Ecto neural progenitor cell (in vitro differentiated cells): ENCODE measurements at places on chromosomes 1 and 21.

DNA sequence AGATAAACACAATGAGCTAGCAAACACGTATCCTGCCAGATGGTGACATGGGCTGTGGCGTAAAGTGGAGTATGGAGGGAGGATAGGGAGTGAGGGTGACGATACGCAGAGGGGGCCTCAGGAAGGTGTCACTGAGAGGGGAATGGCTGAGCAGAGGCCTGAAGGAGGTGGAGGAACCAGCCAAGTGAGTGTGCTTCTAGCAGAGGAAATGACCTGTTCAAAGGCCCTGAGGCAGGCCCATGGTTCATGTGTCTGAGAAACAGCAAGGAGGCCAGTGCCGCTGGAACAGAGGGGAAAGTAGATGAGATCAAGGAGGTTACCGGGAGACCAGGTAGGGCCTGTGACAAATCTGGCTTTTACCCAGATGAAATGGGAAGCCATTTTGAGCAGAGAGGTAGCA lies 36.0 kb downstream of the TAS1R2 start:
- DNase-seq, result no peak

- DNase-seq, result peak; percentile 37
Measured at GRCh38 chr1:68111519-68112436, 61.4 kb upstream of the DIRAS3 start.

DNA sequence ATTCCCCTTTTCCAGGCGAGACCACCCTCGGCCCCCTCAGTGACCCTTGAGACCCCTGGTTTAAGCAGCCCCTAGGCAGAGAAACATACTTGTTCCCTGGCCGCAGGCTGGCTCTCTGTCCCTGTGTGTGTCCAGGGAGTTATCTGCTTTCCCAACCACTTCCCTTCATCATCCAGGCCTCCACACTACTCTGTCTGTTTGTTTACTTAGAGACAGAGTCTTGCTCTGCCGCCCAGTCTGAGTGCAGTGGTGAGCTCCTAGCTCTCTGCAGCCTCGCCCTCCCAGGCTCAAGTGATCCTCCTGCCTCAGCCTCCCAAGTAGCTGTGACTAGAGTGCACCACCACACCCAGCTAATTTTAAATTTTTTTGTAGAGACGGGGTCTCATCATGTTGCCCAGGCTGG lies 5.8 kb upstream of the VWA1 start:
- DNase-seq, result no peak

DNA sequence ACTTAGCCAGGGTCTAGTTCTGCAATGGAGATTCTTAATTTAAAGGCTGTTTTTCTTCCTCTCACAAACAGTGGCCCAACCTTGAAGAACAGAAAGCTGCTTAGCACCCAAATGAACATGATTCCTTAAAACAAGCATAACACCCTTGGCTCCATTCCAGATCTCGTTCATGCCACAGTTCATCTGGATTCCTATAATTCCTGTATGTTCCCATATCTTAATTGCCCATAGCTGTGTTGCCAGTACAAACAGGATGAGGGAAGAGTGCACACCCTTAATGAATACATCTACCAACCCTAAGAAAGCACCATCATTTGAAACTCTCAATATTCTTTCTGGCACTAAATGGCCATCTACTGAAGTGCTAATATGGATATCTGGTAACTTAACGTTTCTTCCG lies 45.5 kb downstream of the TGFB2 start:
- no peak for DNase-seq

DNA sequence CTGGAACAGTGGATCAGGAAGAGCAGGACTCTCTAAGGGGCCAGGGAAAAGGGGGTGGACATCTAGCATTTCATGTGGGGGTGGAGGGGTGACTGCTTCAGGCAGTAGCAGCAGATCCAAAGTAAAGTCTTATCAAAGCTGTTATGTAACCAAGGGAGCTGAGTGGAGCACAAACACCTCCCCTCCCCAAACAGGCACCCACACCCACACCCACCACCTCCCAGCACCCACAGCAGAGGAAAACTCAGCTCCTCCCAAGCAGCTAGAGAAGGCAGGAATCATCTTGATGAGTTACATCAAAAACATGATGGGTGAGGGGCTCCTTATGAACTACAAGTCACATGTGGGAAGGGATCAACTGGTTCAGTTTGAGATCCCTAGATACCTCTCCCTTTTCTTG lies 6.0 kb downstream of the DLGAP3 start:
- no peak for DNase-seq

DNA sequence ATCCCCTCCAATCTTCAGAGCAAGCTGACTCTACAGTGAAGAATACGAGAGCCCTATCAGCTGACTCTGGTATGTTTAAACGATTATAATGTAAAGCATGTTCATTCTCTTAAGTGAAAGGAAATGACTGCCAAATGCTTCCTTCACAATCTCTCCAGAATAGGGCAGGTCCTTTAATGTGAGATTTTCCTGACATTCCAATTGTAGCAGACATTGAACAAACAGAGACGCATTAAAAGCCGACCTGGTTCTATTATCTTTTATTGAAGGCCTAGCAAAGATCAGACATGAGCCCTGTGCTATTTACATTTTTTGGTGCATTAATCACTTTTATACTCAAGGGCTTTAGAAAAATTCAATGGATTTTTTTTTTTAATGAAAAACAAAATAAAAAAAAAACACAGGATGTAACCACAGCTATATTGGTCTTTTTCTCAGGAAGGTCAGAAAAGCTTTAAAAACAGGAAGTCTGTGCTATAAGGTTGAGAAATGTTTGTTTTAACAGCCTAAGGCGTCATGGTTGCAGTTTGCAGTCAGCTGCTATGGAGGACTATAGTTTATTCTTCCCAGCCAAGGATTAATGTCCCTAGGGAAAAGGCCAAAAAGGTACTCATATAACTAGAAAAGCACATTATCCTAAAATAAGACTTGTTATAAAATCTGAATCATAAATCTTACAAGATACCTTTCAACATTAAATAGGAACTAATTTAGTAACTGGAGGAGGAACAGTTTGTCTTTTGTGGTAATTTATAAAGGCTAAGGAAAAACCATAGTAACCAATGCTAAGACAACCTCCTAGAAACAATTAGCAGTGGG lies 104.8 kb downstream of the RERE start:
- DNase-seq, result no peak

- DNase-seq, result no peak
Measured at GRCh38 chr1:76729142-76729541, 138.1 kb upstream of the ST6GALNAC5 start.

DNA sequence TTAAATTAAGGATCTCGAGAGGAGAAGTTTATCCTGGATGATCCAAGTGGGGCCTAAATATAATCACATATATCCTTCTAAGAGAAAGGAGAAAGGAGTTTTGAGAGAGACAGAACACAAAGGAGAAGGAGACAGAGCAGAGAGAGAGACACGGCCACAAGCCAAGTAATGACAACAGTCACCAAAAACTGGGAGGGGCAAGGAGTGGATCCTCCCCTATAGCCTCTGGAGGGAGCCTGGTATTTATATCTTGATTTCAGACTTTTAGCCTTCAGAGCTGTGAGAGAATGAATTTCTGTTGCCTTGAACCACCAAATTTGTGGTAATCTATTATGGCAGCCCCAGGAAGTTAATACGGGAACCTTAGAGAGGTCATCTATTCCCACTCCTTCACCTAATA lies 49.5 kb upstream of the CD1D start:
- DNase-seq, result no peak

GRCh38 chr1:244988521-244988920 lies 124.2 kb upstream of the HNRNPU start:
- DNase-seq, result no peak
